ENCODE measurements at places on chromosomes 4 and X.

- no peak for DNase-seq
These were observed 23.7 kb upstream of the LRAT start for GRCh38 chr4:154720123-154720522.

DNA sequence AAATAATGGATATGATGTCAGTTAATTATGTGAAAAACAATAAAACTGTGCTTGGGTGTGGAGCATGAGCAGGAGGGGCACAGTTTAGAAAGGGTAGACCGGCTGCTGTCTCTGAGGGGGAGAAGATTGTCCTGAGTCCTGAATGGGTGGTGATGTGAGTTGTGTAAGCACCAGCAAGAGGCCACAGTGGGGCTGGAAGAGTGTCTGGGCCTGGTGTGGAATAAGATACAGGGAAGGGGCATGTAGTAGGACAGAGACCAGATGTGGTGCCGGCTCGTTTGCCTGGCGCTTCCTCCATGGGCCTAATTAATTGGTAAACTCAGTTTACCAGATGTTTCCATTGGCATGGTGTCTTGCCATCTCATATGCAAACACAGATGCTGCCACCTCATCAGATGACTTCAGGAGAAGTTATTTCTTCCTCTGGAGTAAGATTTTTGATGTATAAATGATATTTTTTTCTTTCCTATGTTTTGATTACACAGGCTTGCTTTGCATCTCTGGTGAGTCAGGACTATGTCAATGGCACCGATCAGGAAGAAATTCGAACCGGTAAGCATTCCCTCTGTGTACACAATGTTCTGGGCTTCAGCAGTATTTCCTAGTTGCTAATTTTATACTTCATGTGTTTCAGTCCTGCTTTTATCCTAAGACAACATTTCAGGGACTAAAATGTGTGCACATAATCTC, 5.1 kb downstream of the MED28 start:
- no peak for DNase-seq

DNA sequence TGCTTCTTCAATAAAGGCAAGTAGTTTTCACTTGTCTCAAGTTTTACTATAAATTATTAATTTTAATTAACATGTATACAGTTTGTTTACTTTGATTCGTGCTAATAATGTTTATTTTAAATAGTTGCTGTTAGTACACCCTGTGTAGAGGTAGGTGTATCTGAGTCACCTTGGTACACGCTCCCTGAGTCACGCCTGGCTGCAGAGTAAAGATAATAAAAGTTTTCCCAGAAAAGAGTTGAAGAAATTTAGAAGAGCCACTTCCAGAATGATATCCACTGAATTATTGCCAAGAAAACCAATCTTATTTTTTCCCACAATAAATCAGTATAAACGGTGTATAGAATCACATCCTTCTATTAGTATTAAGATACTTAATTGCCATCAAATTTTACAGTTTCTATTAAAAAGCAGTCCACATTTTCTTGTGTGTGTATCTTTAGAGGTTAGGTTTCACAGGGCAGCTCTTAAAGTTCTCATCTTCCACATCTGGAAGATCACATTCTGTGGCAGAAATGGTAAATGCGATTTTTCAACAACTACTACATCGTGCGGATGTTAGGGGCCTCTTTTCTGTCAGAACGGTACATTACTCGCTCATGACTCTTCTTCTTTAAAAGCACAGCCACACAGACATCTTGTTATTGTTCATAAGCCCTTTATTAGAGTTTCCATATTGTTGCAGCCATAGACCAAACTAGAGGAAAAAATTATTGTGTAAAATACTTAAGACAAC, 55.4 kb downstream of the HADH start:
- no peak for DNase-seq

- DNase-seq: no peak
These were observed 31.0 kb downstream of the CLDN2 start for GRCh38 chrX:106951230-106951629.

- DNase-seq: no peak
These were observed 17.2 kb downstream of the XPNPEP2 start for GRCh38 chrX:129755779-129756650.

- DNase-seq: no peak
These were observed 43.7 kb downstream of the NLGN4X start for GRCh38 chrX:6184900-6185515.

- no peak for DNase-seq
These were observed 48.3 kb upstream of the MND1 start for GRCh38 chr4:153296040-153296823.

GRCh38 chr4:87058356-87059073, 123.7 kb downstream of the AFF1 start:
- no peak for DNase-seq

DNA sequence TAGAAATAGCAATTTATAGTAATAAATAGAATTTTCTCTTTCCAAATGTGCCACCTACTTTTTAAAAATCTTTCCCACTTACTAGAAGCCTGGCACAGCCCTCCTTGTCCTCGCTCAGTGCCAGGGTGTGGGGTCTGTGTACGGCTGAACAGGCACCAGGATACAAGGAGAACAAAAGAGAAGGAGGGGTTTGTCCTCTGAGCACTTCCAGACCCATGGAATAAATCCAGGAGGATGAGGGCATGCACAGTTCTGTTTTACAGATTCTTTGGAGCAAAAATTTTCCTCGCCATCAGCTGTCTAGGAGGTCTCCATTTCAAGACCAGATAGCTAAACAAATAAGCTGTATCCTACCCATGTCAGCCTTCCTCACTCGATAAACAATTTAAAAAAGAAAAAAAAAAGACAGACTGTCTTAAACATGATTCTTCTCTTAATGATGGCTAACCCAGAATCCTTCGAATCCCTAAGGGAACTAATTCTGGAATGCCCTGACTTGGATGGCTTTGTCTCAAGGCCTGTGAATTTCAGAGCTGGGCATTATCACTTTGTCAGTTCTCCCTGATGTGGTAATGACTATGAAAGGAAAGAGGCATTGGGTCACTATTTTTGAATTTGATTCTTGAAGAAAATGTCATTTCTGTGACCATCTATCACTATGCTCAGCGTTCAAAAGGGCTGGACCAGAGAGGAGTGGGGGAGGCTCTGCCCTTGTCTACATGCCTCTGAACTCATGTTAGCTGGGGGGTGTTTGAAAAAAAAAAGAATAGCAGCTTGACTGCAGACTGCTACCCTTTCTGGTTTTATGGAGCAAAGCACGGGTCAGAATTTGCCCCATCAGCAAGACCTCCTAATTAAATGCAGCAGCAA, 151.0 kb downstream of the DCTD start:
- DNase-seq: no peak

DNA sequence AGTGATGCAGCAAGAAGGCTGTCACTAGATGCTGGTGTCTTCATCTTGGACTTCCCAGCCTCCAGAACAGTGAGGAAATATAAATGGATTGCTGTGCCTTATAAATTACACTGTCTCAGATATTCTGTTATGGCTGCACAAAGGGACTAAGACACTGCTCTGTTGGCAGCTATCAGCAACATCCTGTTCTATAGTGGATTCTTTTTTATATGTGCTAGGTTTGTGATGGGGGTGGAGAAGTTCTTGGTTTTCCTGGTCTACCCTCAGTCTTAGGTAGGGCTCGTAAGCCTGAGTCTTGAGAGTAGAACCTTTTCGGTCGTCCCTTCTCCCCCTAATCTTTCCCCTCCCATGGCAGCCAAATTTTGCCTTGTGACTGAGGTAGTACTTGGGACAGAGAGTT, 17.3 kb downstream of the STIM2 start:
- DNase-seq: no peak

GRCh38 chrX:44011506-44011905, 38.3 kb upstream of the NDP start:
- DNase-seq: no peak

GRCh38 chrX:75781611-75782010, 3.4 kb downstream of the MAGEE2 start:
- no peak for DNase-seq

GRCh38 chrX:136616987-136617685, 30.8 kb upstream of the CD40LG start:
- no peak for DNase-seq

GRCh38 chr4:176791591-176792325, 964 bp downstream of the VEGFC start:
- no peak for DNase-seq

GRCh38 chrX:102975016-102975415, 37.9 kb downstream of the RAB40AL start:
- no peak for DNase-seq

- DNase-seq: no peak
These were observed 157.6 kb upstream of the C1QTNF7 start for GRCh38 chr4:15270201-15270600.

All from CD4-positive, alpha-beta T cell (primary cell).